ENCODE measurements at places on chromosomes 3 and 15.
A peak's percentile ranks its signal among the peaks of the same experiment; 100 is the strongest.

- no peak for DNase-seq
Measured at GRCh38 chr15:43153269-43153668, 19.9 kb downstream of the TMEM62 start.

DNA sequence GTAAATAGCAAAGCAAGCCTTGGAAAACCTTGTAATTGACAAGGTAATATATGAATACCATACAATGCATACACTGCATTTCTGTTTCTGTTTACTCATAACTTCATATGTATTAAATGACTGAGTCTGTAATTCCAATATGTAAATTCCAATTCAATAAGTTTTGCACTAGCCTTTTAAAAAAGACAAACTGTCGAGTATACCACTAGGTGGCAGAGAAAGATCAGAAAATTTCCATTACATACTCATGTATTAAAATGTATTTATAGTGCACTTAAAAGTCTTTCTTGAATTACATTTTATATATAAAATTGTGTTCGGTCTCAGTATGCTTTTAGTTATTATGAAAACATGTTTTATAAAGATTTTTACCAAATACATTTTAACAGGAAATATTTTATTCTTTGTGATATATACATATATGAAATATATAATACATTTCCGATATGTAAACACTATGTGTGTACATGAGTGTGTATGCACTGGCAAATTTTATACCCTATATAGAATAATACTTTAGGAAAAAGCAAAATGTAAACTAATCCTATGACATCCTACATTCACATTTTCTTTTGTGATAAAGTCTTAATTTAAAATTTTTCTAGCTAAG lies 216.8 kb downstream of the VGLL3 start:
- no peak for DNase-seq

- no peak for DNase-seq
Measured at GRCh38 chr15:27244047-27244446, 273.1 kb downstream of the GABRG3 start.

- DNase-seq, result no peak
Measured at GRCh38 chr3:71109241-71109976, 474.1 kb downstream of the FOXP1 start.

- DNase-seq, result peak; percentile 22
Measured at GRCh38 chr15:70582143-70582945, 181.0 kb downstream of the UACA start.

GRCh38 chr3:151544164-151544548 lies 83.3 kb upstream of the IGSF10 start:
- DNase-seq, result no peak

DNA sequence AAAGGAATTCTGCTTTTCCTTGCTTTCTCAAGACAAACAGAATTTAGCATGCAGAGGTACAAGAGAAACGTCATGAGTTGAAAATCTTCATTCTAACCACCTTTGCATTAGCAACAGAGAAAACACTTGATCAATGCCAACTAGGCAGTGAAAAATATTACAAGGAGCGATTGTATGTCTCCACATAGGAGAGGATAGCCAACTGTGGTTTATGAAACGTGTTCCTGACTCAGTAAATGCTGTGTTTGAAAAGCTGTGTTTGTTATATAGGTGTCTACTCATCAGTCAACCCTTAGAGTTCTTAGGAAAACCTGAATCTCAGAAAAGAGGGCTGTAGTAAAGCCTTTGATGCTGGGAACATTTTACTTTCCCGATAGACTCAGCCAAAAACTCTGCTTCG lies 102.4 kb downstream of the FRMD4B start:
- DNase-seq, result no peak

DNA sequence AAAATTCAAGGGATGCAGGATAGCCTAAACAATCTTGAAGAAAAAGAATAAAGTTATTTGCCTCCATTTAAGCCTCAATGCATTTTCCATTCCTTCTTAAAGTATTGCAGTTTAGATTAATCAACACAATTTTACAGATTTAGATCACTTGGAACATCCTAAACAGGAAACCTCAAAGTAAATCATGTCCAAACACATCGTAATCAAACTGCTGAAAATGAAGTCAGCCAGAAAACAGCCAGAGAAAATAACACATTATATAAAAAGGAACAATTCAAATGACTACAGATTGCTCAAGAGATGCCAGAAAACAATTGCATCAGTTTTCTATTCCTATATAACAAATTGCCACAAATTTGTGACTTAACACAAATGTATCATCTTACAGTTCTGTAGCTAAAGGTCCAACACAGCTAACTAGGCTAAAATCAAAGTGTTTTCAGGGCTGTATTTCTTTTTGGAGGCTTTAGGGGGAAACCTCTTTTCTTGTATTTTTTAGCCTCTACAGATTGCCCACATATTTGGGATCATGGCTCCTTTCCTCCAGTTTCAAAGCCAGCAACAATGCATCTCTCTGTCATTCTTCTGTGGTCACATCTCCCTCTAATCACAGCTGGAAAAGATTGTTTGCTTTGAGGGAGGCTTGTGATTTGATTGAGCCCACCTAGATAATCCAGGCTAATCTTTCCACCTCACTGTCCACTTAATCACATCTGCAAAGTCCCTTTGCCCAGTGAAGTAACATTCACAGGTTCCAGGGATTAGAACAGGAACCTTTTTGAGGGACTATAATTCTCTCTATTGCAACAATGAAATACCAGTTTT lies 543.3 kb upstream of the UBE2E2 start:
- no peak for DNase-seq

- DNase-seq, result no peak
Measured at GRCh38 chr3:51747840-51748239, 31.2 kb downstream of the IQCF6 start.

- DNase-seq, result no peak
Measured at GRCh38 chr15:38670128-38671005, 105.8 kb upstream of the RASGRP1 start.

DNA sequence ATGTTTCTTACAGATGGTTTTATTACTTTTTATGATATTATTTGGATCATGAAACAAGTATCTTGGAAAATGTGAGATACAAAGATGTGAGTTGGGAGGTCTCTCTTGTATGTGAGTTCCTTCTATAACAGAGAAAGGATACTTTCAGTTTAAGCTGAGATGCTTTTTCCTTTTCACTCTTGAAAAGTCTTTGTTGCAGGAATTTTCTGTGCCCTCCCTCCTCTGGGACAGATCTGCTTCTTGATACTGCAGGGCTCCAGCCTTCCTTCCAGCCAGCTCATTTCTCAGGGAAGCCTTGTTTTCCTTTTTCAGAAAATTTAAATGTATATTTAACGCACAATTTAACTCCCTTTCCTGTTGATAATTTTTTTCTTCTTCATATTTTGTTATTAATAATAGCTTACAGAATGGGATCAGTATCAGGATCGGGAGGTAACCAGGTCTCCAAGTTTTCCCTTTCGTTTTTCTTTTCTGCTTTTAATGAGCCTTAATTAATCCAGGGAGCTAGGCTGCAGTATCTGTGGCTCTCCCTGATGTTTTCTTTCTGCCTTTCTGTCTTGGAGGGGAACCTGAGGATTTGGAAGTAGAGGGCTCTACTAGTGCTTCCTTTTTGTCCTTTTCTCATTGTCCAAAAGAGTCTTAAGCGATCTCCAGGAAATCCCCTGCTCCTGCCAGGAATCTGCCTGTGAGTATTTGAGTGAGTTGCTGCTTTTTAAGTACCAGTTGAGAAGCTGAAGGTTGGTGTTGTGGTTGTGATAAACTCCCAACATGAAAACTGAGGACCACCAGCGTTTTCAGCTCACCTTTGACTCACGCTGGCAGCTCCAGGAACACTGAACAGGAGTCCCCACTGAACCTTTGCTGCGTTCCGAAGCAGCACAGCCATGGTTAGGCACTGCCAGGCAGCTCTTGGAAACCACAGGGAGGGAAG lies 105.7 kb downstream of the IGF1R start:
- no peak for DNase-seq

DNA sequence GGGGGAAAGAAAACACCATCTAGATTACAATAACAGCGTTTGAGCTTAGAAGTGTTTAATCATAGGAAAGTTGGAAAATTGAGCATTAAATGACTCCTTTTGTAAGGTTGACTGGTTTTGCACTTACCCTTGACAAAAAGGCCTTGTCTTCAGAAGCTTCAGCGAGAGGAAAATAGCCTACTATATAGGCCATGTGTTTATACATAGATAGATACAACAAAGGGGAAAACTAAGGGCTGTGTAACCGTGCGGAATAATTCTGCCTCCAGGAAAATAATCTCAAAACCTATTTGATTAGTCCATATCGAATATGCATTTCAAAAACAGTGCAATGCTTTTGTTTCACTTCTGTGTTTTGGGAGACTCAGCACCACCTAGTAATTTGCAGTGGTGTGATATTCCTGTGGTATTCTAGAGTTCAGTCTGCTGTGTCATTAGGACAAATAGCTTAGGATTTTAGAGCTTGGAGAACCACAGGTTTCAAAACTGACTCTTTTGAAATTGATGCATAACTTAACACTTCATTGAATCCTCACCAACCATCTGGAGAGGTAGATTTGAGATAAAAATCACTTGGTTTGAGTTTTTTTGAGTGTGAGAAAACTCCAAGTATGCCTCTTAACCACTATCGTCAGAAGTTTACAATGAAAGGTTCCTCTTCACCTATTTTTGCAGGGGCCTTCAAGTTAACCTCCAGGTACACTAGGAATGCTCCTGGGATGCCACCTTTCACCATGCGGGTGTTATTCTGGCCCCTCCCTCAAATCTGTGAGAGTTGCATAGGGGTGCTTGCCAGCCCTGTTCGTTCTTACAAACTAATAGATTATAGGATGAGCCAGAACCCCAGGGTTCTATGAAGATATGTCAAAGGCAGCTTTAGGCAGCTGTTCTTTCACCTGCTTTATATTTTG lies 1.9 kb downstream of the ARHGAP31 start:
- DNase-seq, result no peak

DNA sequence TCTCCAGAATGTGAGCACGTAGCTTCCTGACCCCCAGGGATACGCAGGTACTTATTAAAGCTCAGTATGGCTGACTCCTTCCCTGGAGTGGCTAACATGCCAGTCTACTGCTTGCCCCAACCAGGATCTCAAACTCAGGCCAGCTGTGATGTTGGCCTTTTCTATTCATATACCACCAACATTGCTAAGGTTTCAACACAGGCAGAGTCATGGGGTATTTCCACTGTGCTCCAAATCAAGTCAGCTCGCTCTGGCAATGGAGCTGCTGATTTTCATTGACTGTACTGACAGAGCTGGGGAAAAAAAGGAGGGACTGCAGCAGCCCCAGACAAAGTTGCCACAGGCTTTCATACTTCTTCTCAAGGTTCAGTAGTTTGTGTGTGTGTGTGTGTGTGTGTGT lies 87.0 kb downstream of the CFAP20DC start:
- no peak for DNase-seq

- DNase-seq, result no peak
Measured at GRCh38 chr15:89469426-89470096, 26.8 kb downstream of the RHCG start.

GRCh38 chr3:55541016-55541415 lies 53.9 kb upstream of the WNT5A start:
- no peak for DNase-seq

DNA sequence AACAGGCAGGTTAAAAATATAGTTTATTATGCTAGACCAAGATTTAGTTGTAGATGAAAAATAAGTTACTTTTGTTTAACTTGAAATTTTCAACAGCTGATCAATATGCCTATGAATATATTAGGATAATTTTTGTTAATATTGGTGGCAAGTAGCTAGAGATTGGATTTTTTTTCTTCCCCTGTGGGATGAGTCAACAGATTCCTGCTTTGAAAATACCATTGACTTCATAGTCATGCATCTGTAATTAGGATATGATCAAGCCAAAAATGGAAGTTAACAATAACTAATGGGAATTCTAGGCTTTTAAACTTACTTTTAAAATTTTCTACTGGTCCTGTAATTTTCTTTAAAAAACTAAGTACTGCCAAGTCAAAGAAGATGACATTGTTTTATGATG lies 211.7 kb downstream of the ZIC1 start:
- DNase-seq, result peak; percentile 5

- DNase-seq, result peak; percentile 37
Measured at GRCh38 chr3:147391781-147392624, 14.3 kb downstream of the ZIC4 start.

DNA sequence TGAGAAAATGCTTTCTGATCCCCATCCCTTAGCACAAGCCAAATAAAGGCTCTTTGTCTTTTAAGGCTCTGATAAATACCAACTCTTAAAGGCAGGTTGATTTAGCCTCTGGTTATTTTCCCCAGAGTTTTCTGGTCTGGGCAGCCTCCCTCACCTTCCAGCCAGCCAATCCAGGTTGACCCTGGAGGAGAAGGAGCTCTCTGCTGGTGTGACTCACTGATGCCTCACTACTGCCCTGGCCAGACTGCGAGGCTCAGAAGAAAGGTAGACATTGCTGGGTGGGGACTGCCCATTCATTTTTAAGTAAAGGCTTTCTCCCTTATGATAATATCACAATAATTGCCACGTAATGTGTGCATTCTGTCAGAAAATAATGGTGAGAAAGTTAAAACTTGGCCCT lies 37.1 kb downstream of the SLCO3A1 start:
- DNase-seq, result no peak

- DNase-seq, result no peak
Measured at GRCh38 chr3:23206366-23206765, 3.2 kb downstream of the UBE2E2 start.

GRCh38 chr3:126991366-126992200 lies 8.7 kb downstream of the PLXNA1 start:
- no peak for DNase-seq

GRCh38 chr15:59657635-59658125 lies 365 bp upstream of the GTF2A2 start:
- DNase-seq, result no peak

DNA sequence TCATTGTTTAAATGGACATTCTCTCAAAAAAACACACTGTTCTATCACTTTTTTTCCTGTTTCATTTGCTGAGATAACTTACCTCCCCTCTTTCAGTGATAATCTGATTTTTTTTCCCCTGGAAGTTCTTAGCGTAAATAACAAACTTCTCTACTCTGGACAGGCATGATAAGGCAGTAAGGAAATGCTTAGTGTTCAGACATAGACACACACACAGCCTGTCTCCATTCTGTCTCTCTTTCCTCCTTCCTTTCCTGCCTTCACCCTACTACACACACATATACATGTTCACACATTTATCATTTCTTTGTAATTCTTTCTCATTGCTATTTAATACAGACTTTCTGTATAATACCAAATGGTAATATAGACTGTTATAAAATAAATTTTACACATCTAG lies 470.8 kb upstream of the ROBO1 start:
- no peak for DNase-seq

DNA sequence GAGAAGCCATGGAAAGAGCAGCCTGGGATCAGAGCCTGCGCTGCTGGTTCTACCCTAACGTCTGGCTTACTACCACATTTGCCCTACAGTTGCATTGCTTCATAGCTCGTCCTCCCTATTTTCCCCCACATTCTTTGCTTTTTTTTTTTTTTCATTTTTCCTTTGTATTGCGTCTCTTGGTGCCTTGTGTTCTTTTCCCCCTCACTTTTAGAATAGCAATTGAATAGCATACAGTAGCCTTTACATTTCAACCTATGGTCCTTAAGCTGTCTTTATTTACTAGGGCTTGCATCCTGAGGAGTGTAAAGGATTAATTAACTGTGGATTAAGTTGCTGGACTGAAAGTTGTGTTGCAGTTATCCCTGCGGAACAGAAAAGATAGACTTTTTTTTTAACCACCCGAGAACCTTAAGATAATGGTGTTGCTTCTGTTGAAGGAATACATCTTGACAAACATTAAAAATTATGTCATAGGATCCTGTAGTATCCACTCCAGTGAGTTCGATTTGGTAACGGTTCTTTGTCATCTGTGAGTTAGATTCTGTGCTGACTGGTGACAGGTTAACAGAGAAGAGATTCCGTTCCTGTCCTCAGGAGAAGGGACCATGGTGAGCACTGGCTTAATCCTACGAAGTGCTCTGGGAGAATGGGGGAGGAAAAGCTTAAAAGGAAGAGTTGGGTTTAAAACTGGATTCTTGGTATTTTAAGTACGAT lies 417.4 kb upstream of the NAALADL2 start:
- DNase-seq, result no peak

Data from BJ (cell line).